ENCODE measurements at places on chromosomes 3 and 15.

DNA sequence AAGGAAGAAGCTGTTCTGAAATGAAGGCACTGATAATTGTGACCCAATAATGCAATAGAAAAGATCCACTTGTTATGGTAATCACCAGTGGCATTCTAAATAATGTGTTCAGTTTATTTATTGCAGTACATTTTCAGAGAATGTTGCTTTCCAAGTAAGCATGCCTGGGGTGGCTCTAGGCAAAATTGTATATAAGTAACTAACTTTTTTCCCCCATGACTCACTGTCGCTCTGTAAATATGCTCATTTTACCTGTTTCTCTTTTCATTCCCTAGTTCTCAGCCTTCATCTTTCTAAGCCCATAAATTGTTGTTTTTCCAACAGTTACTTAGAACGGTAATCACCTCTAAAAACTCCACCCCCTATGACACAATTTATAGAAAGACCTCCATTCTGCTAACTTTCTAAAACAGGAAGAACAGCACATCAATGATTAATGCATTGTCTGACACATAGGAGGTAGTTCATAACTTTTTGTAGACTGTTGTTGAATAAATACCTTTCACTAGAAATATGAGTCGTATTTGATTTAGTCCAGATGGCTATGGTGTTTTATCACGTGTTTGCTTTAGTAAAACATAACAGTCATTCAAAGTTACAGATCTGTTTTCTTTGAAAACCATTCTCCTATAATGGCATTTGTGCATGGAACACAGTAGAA, 143.1 kb downstream of the LSAMP start:
- DNase-seq = peak; percentile 36

DNA sequence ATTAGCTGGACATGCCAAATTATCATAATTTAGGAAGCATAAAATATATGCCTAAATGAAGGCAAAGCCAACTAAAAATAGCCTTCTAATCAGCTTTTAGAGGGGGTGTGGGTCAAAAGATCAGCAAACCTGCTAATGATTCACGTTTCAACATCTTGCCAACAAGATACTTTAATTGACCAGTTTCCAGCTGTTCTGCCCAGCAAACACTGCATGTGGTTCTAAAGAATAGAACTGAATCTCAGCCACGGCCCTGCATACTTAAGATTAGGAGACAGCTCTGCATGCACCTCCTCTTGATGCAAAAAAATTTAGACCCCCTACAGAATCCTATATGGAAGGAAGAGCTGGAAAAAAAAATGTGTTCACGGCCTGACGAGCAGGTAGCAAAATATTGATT, 500.5 kb downstream of the TBL1XR1 start:
- DNase-seq = no peak

- no peak for DNase-seq
These were observed 65.4 kb upstream of the ZNF148 start for GRCh38 chr3:125440559-125440955.

DNA sequence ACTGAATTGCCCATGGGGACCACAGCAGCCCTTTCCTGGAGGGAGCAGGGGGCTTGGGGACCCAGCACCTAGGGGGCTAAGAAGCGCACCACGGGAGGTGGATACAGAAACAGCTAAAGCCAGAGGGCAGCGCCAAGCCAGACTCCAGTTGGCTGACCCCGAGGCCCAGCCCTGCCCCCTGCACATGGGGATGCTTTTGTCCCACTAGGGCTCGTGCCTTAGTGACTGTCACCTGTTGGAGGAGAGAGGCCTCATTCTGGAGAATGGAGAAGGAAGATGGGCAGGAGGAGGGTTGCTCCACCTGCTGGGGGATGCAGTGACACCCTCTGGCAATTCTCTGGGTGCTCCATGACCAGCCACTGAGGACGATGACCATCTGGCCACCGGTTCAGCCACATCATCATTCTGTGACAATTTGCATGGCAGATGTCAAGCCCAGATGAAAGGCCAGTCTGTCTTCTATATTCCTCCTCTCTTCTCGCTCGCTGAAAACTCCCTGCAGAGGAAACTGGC, 167.8 kb upstream of the TLE3 start:
- DNase-seq = no peak

DNA sequence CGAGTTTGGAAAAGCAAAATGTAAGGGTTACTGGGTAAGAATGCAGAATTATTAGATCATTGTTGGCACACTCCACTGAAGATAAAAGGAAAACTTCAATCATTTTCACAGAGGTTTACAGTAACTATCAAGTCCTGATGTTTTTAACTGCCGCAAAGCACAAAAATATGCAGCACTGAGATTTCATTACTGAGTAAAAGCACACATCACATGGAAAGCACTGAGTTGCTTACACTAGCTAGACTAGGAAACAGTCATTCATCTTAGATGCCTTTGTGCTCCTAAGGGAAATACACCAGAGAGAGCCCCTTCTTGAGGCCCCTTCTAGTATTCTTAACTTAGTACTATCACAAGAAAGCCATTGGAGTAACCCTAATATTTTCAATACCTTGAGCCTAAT, 11.8 kb upstream of the P2RY1 start:
- no peak for DNase-seq

GRCh38 chr15:58495891-58496408, 64.2 kb downstream of the LIPC start:
- no peak for DNase-seq

GRCh38 chr3:65639444-65639843, 399.3 kb downstream of the MAGI1 start:
- no peak for DNase-seq

GRCh38 chr15:87118435-87118834, 1038.8 kb downstream of the AGBL1 start:
- DNase-seq = no peak

DNA sequence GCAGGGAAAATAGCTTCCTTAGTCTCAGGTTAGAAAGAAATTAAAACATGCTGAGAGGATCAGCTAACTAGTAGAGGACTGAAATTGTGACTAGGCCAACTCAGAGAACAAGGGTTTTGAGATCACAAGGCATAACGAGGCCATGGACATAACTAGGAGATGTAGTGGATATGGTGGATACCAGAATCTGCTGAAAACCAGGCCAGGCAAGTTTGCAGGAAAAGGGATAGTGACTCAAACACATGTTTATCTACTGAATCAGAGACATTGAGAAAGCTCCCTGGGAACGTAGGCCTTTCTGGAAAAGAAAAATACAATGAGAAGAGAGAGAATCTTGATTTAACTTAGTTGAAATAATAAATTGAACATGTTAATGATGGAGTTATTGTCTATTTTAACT, 326.5 kb upstream of the GBE1 start:
- peak; percentile 85 for DNase-seq
